CD4-positive, CD25-positive, alpha-beta regulatory T cell (primary cell): ENCODE measurements at places on chromosomes 13 and 19.

GRCh38 chr19:10295305-10295846 lies 5.6 kb downstream of the ICAM5 start:
- H3K4me1 ChIP-seq: peaks cover 57% of the 10 kb centered on the region
- DNase-seq: peak; percentile 84
- peak overlapping the region; percentile 68 for H3K4me3 ChIP-seq
- H3K27ac ChIP-seq: no peak overlapping the region
- H3K36me3 ChIP-seq: no peaks in the 10 kb centered on the region
- no peaks in the 10 kb centered on the region for H3K27me3 ChIP-seq

GRCh38 chr13:25660996-25661395 lies 289.2 kb downstream of the ATP8A2 start:
- H3K36me3 ChIP-seq: no peaks in the 10 kb centered on the region
- H3K27ac ChIP-seq: no peak overlapping the region
- H3K27me3 ChIP-seq: no peaks in the 10 kb centered on the region
- no peak overlapping the region for H3K4me3 ChIP-seq

DNA sequence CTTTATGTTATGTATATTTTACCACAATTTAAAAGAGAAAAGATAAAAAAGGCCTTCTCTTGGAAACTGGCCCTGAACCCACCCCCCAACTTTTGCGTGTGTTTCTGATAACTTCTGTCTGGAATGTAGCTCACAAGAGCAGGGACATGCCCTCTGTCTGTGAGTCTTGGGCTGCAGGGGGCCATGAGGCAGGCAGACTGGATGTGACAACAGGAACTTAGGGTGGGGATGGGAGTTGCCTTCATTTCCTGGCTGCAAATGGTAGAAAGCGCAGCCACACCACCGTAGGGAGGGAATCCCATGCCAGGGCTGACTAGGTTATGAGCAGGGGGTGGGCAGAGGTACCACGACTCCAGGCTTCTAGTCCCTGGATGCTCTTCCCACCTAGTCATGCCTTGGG lies 21.9 kb downstream of the CILP2 start:
- peak; percentile 73 for DNase-seq
- no peaks in the 10 kb centered on the region for H3K27me3 ChIP-seq
- H3K4me3 ChIP-seq: no peak overlapping the region
- H3K36me3 ChIP-seq: peaks cover 12% of the 10 kb centered on the region

DNA sequence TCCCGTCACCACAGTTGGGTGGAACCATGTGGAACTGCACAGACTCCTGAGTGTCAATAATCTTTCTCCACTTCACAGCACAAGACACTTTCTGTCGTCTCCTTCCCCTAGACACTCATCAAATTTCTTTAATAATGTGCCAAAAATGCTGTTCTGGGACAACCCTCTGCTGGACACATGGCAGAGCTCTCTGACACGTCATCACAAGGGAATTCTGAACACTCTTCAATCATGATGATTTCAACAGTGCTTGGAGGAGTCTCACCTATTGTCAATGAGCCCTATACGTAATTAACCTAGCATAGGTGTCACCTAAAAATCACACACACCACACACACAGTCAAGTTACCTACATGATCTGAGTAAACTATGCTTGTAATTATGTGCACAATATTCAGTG lies 141.3 kb downstream of the STOML3 start:
- H3K36me3 ChIP-seq: no peaks in the 10 kb centered on the region
- H3K27me3 ChIP-seq: peaks cover 3% of the 10 kb centered on the region
- no peak overlapping the region for H3K27ac ChIP-seq
- no peaks in the 10 kb centered on the region for H3K4me1 ChIP-seq
- no peak overlapping the region for H3K4me3 ChIP-seq

DNA sequence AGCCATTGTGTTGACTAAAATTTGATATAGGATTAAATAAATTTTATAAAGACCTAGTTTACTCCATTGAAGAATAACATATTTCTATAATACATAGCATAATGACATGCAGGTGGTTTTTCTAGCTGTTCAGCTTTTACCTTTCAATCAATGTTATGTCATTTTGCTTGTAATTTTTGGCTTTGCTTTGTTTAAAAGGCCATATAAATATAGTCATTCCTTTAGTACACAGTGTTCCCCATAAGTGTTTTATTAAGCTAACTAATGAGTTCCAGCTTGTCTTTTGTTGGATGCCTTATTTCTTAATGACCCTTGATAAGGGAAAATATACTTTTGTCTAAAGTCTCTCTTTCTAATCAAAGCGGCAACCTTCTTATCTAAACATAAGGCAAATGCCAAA lies 906.3 kb upstream of the GPC6 start:
- H3K4me3 ChIP-seq: no peak overlapping the region
- H3K36me3 ChIP-seq: no peaks in the 10 kb centered on the region
- H3K27me3 ChIP-seq: no peaks in the 10 kb centered on the region
- H3K4me1 ChIP-seq: no peaks in the 10 kb centered on the region

DNA sequence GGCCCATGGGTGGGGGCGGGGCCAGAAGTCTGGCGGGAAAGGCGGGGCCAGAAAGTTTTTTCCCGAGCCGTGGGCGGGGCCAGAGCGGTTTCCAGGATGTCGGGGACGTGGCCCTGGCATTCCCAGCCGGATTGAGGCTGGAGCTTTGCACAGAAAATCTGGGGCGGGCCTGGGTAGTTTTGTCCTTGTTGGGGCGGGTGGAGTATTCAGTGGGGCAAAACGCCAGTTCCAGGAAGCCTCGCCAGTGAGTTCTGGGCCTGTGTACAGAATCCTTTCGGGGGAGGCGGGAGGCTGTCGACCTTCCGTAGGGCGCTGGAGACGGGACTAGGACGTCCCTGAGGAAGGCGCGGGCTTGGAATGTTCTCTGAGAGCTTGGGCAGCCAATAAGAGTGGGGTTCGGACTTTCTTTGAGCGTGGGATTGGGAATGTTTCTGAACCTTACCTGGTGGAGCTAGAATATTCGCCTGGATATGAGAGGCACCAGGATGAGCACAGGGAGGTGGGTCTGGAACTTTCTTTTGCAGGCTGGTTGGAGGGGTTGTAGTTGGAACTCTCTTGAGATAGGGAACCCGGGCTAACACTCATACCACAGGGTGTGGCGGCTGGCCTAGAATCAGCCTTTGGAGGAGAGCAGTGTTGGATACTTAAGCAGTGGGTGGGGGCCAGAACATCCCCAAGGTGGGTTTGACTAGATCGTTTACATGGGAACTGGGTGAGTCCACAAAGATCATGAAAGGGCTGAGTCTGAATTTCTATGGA lies 1.3 kb downstream of the CCDC9 start:
- peaks cover 16% of the 10 kb centered on the region for H3K4me1 ChIP-seq
- DNase-seq: peak; percentile 11
- no peaks in the 10 kb centered on the region for H3K27me3 ChIP-seq
- peak overlapping the region; percentile 56 for H3K4me3 ChIP-seq
- peaks cover 32% of the 10 kb centered on the region for H3K36me3 ChIP-seq

GRCh38 chr19:45160870-45161737 lies at the start of gene NKPD1:
Gene NKPD1 (minus strand): TSS chr19:45160982. CDS start chr19:45160150, 832 bp downstream.
- H3K36me3 ChIP-seq: no peaks in the 10 kb centered on the region
- no peak within 1 kb of the TSS for H3K27ac ChIP-seq
- no peaks in the 10 kb centered on the region for H3K27me3 ChIP-seq
- DNase-seq: no peak
- peaks cover 17% of the 10 kb centered on the region for H3K4me1 ChIP-seq

GRCh38 chr19:49977076-49977475 lies 16.1 kb upstream of the SIGLEC11 start:
- H3K27me3 ChIP-seq: no peaks in the 10 kb centered on the region
- no peaks in the 10 kb centered on the region for H3K4me1 ChIP-seq
- H3K4me3 ChIP-seq: no peak overlapping the region
- H3K27ac ChIP-seq: no peak overlapping the region
- no peak for DNase-seq

DNA sequence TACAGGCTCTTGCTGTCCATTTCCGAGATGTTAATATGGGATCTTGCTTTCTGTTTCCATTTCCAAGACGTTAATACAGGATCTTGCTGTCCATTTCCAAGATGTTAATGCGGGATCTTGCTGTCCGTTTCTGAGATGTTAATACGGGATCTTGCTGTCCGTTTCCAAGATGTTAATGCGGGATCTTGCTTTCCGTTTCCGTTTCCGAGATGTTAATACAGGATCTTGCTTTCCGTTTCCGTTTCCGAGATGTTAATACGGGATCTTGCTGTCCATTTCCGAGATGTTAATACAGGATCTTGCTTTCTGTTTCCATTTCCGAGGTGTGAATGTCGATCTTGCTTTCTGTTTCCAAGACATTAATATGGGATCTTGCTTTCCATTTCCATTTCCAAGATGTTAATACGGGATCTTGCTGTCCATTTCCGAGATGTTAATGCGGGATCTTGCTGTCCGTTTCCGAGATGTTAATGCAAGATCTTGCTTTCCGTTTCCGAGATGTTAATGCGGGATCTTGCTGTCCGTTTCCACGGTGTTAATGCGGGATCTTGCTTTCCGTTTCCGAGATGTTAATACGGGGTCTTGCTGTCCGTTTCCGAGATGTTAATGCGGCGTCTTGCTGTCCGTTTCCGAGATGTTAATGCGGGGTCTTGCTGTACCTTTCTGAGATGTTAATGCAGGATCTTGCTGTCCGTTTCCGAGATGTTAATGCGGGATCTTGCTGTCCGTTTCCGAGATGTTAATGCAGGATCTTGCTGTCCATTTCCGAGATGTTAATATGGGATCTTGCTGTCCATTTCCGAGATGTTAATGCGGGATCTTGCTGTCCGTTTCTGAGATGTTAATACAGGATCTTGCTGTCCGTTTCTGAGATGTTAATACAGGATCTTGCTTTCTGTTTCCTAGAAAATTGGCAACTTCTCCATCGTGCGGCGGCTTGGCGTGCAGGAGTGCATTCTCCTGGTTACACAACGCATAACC lies 38.3 kb downstream of the PEX11G start:
- H3K4me1 ChIP-seq: no peaks in the 10 kb centered on the region
- no peak for DNase-seq
- no peak overlapping the region for H3K4me3 ChIP-seq
- no peaks in the 10 kb centered on the region for H3K27me3 ChIP-seq
- no peak overlapping the region for H3K27ac ChIP-seq

DNA sequence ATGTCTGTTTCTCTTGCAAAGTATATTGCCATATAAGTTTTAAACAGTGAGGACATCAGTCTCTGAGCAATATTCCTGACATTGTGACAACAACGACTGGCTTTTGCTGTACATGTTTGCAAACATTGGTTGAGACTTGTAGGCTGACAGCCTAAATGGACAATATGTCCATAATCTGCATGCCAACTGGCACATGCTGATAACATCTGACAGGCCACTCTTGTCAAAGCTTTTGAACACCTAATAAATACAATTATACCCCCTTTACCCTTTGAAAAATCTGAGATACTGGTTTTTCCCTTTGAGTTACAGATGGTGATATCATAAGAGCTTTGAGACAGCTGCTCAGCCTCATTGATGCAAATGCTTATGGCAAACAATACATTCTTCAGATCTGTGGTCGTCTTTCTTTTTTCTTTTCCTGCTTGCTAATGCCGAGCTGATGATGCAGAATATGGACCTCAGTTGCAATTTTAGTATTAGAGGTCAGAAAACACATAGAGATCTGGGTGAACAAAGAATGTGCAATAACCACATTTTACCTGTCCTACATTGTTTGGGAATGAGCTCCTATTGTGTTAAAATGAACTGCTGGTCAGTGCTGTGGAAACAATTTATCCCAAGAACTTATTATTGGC lies 114.9 kb downstream of the RFC3 start:
- no peaks in the 10 kb centered on the region for H3K36me3 ChIP-seq
- no peak for DNase-seq
- no peaks in the 10 kb centered on the region for H3K4me1 ChIP-seq
- H3K27ac ChIP-seq: no peak overlapping the region
- no peak overlapping the region for H3K4me3 ChIP-seq

- no peaks in the 10 kb centered on the region for H3K36me3 ChIP-seq
- no peaks in the 10 kb centered on the region for H3K4me1 ChIP-seq
- no peak for DNase-seq
- no peaks in the 10 kb centered on the region for H3K27me3 ChIP-seq
- no peak overlapping the region for H3K27ac ChIP-seq
Observed at GRCh38 chr13:90605664-90606063, 741.8 kb upstream of the MIR17HG start.

DNA sequence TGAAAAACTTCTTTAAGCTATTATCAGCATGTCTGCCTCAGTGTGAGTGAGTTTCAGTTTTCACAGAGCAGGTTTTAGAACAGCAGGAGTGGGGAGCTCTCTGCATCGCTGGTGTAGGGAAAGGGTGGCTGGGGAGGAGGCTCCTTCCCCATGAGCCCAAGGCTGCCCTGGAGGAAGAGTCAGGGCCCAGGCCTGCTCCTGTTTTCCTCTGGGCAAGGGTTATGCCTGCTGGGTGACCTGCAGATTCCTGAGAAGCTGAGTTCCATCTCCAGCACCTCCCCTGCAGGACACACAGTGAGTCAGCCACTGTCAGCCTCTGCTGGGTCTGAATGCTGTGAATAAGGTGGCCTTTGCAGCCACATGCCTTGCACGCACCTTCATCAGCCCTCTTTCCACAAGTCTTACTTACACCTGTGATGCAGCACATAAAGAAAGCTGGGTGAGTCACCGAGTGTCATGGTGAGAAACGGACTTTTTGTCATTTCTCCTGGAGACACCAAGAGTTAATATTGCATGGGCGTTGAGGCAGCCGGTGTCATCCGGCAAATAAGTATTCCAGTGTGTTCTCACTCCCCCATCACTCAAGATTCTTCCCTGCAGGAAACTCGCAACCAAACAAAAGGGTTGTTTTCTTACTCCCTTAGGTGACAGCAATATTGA lies 186.4 kb upstream of the KL start:
- no peaks in the 10 kb centered on the region for H3K36me3 ChIP-seq
- H3K27ac ChIP-seq: no peak overlapping the region
- H3K4me1 ChIP-seq: no peaks in the 10 kb centered on the region
- peaks cover 2% of the 10 kb centered on the region for H3K27me3 ChIP-seq

- H3K27me3 ChIP-seq: no peaks in the 10 kb centered on the region
- no peak overlapping the region for H3K4me3 ChIP-seq
- no peaks in the 10 kb centered on the region for H3K4me1 ChIP-seq
- no peaks in the 10 kb centered on the region for H3K36me3 ChIP-seq
- DNase-seq: no peak
Observed at GRCh38 chr13:49608651-49609331, 19.5 kb upstream of the ARL11 start.

DNA sequence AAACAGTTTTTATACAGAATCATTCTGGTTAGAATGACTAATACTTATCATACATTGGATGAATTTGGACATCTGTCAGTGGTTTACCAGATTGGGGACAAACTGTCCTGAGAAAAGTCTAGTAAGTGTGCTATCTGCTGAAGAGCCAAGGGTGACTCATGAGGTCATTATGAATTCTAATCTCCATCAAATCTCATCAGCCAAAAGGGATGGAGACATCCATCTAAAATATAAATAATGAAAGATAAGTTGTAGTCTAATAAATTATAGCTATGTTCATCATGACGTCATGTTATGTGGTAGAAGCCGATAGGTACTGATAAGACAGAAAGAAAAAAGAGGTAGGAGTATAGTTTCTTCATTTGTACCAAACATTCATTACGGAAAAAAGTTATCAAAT lies 804.4 kb downstream of the PCDH9 start:
- no peak overlapping the region for H3K4me3 ChIP-seq

- H3K4me1 ChIP-seq: peaks cover 14% of the 10 kb centered on the region
- no peaks in the 10 kb centered on the region for H3K36me3 ChIP-seq
- H3K27ac ChIP-seq: no peak overlapping the region
- no peaks in the 10 kb centered on the region for H3K27me3 ChIP-seq
- H3K4me3 ChIP-seq: no peak overlapping the region
Observed at GRCh38 chr13:40368127-40368891, 298.1 kb downstream of the FOXO1 start.

GRCh38 chr13:43698758-43699157 lies 88.0 kb downstream of the ENOX1 start:
- no peak overlapping the region for H3K27ac ChIP-seq
- no peaks in the 10 kb centered on the region for H3K27me3 ChIP-seq
- H3K4me1 ChIP-seq: no peaks in the 10 kb centered on the region
- no peak for DNase-seq
- H3K36me3 ChIP-seq: no peaks in the 10 kb centered on the region

- no peak overlapping the region for H3K4me3 ChIP-seq
- no peaks in the 10 kb centered on the region for H3K36me3 ChIP-seq
- H3K27ac ChIP-seq: no peak overlapping the region
- DNase-seq: no peak
Observed at GRCh38 chr13:76387566-76387965, 498.6 kb downstream of the KCTD12 start.
